ENCODE measurements at places on chromosomes 16 and 17.

- DNase-seq = peak; percentile 34
These were observed at the start of the genes CXCL16 and ZMYND15 for GRCh38 chr17:4739122-4740024. TSS of gene CXCL16 (minus strand) at chr17:4739928. CDS start at chr17:4739339, 589 bp downstream. TSS of gene ZMYND15 (plus strand) at chr17:4739833. CDS start at chr17:4740549, 716 bp downstream.

GRCh38 chr17:19486351-19487023 lies 47.2 kb upstream of the SLC47A1 start:
- DNase-seq = no peak

DNA sequence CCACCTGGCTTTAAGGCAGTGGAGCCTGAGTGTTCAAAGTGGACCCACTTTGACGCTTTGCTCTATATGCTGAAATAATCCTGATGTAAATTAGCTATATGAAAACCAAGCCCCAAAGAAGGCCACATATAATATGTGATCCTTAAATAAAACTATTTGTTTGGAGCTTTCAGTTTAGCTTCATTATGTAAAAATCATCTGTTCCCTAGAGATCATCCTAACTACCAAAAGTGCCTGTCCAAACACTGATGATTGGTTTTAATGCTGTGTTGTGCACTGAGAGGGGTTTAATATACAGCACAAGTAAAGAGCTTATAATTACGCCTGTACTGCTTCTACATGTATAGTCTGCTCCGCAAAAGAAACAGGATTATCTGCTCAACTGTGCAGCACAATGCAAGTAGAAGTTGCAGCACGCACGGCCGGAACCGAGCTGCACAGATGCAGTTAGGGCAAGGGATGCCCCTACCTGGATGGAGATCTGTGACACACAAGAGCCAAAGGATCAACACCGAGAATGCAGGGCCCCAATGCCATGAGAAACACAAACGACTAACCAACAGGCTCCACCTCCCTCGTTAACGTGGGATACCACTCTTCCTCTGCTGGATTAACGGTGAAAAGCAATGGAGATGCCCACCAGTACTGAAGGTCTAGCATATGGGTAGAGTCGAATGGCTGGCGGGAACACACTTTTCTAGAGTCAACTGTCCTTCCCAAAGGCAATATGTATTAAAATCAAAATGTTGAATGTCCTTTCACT lies 20.5 kb downstream of the USP7 start:
- no peak for DNase-seq

DNA sequence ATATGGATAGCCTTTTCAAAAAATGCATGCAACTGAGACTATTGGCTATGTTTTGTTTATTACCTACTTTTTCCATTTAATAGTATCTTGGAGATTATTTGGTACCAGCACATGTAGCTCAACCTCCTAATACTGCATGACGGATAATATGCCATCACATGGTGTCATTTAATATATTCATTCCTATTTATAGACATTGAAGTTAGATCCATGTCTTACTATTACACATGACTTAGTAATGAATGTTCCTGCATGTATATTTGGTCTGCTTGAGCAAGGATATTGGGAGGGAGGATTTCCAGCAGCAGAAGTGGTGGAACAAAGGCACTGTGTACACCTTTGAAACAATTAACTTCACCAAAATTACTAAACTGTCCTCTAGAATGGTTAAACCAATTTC lies 561.3 kb downstream of the WWOX start:
- DNase-seq = no peak

GRCh38 chr17:4235372-4236279 lies 28.2 kb downstream of the ANKFY1 start:
- no peak for DNase-seq

GRCh38 chr17:22265807-22266206 lies 573.5 kb downstream of the KCNJ18 start:
- no peak for DNase-seq

DNA sequence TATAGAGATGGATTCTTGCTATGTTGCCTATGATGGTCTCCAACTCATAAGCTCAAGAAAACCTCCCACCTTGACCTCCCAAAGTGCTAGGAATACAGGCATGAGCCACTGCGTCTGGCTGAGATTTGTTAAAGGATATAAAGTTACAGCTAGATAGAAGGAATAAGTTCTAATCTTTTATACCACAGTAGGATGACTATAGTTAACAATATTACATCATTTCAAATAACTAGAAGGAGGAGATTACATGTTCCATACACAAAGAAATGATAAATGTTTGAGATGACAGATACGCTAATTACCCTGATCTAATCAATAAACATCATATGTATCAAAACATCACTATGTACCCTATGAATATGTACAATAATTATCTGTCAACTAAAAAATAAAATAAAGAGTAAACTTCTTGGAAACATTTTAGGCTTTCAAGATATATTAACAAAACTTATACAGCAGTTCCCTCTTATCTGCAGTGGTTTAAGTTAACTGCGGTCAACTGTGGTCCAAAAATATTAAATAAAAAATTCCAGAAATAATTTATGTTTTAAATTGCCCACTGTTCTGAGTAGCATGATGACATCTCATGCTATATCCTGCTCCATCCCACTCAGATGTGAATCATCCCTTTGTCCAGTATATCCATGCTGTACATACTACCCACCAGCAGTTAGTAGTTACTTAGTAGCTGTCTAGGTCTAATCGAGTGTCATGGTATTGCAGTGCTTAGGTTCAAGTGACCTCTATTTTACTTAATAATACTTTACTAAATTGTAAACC lies 129.2 kb upstream of the NACA2 start:
- no peak for DNase-seq

- DNase-seq = no peak
These were observed 125.2 kb downstream of the SDK2 start for GRCh38 chr17:73519011-73519410.

DNA sequence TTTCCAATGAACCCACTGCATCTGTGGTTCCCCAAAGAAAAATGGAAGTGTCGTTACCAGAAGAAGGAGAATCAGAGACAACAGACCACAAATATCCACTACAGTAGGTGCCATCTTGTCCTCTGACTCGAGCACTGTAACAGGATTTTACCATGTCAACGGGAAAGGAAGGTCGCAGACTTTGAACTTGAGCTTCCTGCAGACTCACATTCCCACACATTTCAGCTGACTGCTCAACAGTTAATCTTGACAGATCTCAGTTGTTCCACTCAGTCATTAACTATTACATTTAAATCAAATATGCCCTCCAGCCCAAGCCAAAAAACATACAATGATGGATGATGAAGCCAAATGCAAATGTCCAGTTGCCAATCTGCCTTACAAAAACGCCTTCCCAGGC lies 37.0 kb downstream of the GAS7 start:
- no peak for DNase-seq

DNA sequence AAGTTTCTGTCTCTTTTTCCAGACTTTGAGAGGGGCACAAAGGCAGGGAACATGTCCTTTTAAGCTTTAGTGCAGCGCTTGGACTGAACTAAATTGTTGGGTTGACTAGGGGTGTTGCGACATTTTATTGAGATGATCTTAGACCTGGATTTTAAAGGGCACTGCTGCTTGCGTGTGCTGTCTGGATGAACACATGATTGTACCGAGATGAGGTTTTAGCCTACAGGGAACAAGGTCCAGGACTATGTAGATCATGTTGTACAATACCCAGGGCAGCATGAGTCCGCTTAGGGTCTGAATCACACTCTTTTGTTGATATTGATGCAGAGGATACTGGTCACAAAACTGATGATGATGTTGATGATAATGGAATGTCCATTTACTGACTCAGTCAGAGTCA lies 5.2 kb upstream of the RGS9 start:
- DNase-seq = no peak

DNA sequence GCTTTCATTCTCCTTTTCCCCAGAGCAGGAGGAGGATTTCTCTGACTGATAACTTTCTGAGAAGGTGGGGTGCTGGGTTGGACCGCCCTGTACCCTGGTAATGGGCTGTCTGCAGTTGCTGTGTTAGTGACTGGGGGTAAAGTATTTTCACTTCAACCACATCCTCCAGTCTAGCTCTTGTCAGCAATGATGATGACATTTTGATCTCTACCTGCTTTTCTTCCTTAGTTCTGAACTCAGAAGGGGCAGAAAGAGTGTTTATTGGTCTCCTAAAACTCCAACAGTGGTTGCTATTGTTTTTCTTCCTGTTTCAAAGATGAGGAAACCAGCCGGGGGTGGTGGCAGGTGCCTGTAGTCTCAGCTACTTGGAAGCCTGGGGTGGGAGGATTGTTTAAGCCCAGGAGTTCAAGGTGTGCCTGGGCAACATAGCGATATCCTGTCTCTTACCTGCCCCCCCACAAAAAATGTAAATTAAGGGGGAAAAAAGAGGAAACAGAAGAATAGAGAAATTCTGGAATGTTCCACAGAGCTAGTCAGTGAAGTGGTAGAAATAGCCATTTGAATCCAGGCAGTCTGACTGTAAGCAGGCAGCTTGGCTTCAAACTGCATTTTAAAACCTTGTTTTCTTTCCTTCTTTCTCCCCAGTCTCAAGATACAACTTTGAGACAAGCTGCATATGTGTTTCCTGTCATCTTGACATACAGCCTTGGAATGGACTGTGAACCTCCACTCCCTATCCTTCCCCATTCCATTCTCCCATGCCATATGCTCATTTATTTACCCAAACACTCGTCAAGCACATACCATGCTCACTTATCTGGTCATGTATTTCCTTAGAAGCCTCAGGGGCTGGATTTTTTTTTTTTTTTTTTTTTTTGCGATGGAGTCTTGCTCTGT lies 3.3 kb upstream of the N4BP1 start:
- no peak for DNase-seq

- DNase-seq = peak; percentile 40
These were observed 740 bp upstream of the POLR3E start for GRCh38 chr16:22296225-22297113.

DNA sequence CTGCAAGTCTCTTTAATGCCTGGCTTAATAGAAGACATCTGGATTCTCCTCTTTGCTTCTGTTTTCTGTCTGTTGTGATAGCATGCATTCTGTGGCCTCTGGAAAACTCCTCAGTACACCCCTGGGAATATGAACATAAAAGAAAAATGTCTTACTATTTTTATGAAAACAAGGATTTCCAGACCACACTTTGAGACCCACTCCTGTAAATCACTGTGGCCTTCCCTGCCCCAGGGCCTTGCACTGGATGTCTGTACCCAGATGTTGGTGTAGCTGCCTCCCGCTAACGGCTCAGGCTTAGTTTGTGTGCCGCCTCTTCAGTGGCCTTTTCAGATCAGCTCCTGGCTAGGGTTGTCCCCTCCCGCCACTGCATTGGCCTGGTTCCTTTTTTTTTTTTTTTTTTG lies 126.6 kb downstream of the SOCS1 start:
- DNase-seq = no peak

- DNase-seq = no peak
These were observed 45.6 kb downstream of the SLC47A1 start for GRCh38 chr17:19579192-19579761.

DNA sequence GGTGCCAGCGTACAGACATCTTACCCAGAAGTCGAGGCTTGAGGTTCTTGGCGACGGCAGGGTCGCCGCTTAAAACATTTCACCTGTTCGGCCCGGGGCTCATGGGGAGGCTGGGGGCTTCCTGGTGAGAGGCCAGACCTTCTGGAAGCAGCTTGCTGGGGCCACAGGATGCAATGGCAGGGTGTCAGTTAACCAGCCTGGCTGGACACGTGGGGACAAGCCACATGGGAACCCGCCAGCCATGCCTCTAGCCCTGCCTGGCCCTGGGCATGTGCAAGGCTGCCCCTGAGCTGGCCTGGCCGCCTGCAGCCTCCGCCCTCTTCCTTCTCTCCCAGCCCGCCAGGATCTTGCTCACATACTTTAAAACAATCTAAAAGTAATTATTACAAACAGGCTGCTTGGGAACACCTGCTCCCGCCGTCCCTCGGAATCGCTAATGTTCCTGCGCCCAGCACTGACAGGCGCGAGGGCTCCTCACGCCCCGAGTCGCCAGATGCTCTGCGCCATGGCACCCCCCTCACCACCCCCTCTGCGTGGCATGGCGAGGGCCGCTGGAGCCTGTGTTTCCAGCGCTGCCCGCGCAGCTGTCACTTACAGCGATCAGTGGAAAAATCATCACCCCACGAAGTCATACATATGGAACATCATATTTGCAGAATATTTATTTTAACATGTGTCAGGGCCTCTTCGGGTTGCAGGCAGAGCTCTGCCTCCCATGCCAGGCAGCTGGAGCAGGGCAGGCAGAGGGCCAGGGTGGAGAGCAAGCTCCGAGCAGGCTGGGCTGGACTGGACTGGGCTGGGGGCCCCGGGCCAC lies 188.7 kb upstream of the GSE1 start:
- DNase-seq = peak; percentile 25

DNA sequence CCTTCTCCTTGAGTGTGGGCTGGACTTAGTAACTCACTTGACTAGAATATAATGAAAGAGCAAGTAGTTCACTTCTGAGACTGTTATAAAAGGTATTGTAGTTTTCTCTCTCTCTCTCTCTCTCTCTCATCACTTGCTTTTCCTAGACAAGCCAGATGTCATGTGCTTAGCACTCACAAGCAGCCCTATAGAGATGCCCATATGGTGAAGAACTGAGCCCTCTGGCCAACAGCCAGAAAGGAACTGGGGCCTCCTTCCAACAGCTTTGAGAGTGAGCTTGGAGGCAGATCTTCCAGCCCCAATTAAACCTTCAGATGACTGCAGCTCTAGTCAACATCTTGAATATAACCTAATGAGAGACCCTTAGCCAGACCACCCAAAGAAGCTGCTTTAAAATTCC lies 440.5 kb downstream of the GRIN2A start:
- no peak for DNase-seq

GRCh38 chr17:74433421-74434121 lies 1.7 kb downstream of the GPRC5C start:
- no peak for DNase-seq

DNA sequence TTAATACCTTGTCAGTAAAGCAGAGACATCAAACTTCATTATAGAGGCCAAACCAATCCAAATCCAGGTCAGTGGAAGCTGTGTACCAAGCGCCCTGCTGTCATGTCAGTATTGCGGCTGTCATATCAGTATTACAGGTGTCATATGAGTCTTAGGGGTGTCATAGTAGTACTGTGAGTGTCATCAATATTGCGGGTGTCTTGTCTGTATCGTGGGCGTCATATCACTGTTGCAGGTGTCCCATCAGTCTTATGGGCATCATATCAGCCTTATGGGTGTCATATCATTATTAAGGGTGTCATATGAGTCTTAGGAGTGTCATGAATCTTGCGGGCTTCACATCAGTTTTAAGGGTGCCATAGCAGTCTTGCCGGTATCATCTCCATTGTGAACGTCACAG lies 6.0 kb upstream of the PRDM7 start:
- no peak for DNase-seq

DNA sequence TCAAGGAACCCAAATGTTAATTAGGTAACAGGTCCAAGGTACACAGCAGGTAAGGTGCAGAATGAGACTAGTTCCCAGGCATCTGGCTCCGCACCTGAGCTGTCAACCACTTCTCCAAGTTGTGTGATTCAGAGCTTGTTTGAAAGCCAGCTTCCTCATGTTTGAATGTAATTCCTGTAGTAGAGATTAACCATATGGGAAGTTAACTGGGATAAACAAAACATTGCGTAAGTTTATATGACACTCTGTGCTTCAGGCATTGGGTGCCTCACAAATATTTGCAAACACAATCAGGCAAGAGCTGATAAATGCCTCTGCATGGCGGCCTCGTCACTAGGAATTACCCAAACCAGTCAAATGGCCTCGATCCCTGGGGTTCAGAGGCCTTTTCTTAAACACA lies 27.9 kb upstream of the CPHXL start:
- DNase-seq = no peak
